Astrocyte (in vitro differentiated cells and primary cell): ENCODE measurements at places on chromosomes 12 and 14.

GRCh38 chr12:101076921-101077320 is 133.1 kb downstream of the SLC5A8 start:
- DNase-seq: peak; percentile 30

GRCh38 chr14:61699027-61699426 is 3.7 kb downstream of the HIF1A start:
- no peak for DNase-seq

- no peak for DNase-seq
Measured at GRCh38 chr12:20885552-20885951, 75.0 kb downstream of the SLCO1B3 start.

- DNase-seq: peak; percentile 97
Measured at GRCh38 chr14:96274543-96274942, 18.5 kb downstream of the BDKRB1 start.

DNA sequence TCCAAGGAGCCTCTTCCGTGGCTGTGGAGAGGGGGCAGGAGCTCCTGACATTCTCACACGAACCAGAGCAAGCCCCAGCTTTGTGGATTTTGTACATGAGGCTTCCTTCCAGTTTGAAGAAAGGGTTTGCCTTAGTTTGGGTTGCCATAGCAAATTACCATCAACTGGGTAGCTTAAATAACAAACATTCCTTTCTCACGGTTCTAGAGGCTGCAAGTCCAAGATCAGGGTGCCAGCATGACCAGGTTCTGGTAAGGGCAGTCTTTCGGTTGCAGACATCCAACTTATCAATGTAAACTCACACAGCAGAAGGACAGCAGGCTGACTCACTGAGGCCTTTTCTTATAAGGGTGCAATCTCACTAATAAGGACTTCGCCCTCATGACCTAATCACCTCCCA is 25.9 kb upstream of the STAB2 start:
- peak; percentile 45 for DNase-seq

- DNase-seq: no peak
Measured at GRCh38 chr12:125092108-125092871, 27.1 kb downstream of the AACS start.

- peak; percentile 58 for DNase-seq
Measured at GRCh38 chr12:45543887-45544286, 185.6 kb upstream of the ARID2 start.
